ENCODE measurements at places on chromosomes 2 and 18. TPM values are rescaled to one million over a fixed set of nuclear protein-coding genes. Genes with fewer than 3 reads are reported as not detected.

CGREF1 gene
- total RNA-seq: 3.6 TPM

REG3G gene
- not detected for total RNA-seq

GALNT14 gene
- 31.4 TPM for total RNA-seq

SLC9A4 gene
- total RNA-seq: 12.9 TPM

TSPYL6 gene
- not detected for total RNA-seq

ASB18 gene
- 2.0 TPM for total RNA-seq

UGT1A4 gene
- 0.29 TPM for total RNA-seq

MALL gene
- 11.5 TPM for total RNA-seq

EPAS1 gene
- total RNA-seq: 74.0 TPM

SOWAHC gene
- total RNA-seq: 18.5 TPM

DCDC2C gene
- total RNA-seq: 0.93 TPM

CENPA gene
- 5.3 TPM for total RNA-seq

ODC1 gene
- total RNA-seq: 270 TPM

INHBB gene
- total RNA-seq: 0.82 TPM

TMEM247 gene
- not detected for total RNA-seq

FARP2 gene
- total RNA-seq: 69.4 TPM
